Activated CD4-positive, CD25-positive, alpha-beta regulatory T cell (primary cell): ENCODE measurements at places on chromosomes 4 and X.

- DNase-seq, result no peak
Observed at GRCh38 chr4:184722798-184723197, 11.1 kb downstream of the CENPU start.

DNA sequence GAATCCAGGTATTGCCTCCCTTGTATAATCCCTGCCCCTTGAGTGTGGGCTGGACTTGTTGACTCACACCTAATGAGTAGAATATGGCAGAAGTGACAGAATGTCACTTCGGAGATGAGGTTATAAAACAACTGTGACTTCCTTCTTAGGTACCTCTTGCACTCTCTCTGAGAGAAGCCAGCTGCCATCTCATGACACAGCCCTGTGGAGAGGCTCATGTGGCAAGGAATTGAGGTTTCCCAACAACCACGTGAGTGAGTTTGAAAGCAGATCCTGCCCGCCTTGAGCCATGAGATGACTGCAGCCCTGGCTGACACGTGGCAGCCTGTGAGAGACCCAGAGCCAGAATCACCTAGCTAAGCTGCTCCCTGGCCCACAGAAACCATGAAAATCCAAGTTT lies 13.5 kb downstream of the ASB11 start:
- DNase-seq, result no peak

- no peak for DNase-seq
Observed at GRCh38 chr4:30875658-30876269, 155.6 kb downstream of the PCDH7 start.

DNA sequence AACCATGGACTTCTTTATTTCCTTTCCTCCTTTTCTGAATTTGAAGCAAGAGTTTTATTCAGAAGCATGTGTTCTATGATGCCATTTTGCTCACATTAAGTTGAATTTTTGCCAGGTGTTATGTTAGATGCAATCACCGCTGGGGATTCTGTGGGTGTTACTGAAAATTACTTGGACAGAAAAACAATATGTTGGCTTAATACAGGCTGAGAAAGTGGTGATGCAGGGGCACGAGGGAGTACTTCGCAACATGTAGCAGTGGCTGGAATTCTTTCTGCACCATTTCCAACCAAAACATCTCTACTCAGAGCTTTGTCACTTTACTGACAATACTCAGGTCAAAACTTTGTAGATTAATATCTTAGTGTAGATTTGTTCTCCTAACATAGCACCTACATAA lies 109.2 kb upstream of the PCDH18 start:
- DNase-seq, result no peak

DNA sequence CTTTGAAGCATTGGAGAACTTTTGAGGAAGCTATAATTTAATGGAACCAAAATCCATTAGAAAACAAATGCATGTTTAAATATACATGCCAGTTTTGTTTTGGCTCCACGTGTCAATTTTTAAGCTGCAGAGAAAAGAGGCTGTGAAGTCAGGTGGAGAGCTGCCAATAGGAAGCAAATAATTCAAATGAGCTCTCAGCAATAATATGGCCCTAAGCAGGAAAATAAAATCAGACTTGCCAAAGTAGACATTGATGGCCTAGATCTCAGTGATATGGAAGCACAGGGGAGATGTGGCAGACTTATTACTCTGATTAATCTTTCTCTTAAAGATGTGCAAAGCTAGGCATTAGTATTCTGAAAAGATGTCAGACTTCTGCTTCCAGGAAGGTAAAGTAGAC lies 769.8 kb upstream of the NDST4 start:
- no peak for DNase-seq

GRCh38 chr4:71441186-71442169 lies 102.7 kb downstream of the SLC4A4 start:
- DNase-seq, result no peak

- DNase-seq, result no peak
Observed at GRCh38 chr4:10577018-10577417, 107.5 kb downstream of the CLNK start.

DNA sequence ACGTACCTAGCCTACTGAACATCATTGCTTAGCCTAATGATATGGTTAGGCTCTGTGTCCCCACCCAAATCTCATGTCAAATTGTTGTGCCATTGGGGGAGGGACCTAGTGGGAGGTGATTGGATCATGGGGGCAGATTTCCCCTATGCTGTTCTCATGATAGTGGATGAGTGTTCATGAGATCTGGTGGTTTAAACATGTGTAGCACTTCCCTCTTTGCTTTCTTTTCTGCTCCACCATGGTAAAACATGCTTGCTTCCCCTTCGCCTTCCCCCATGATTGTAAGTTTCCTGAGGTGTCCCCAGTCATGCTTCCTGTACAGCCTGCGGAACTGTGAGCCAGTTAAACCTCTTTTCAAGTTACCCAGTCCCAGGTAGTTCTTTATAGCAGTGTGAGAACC lies 102.6 kb downstream of the RAPGEF2 start:
- DNase-seq, result no peak

GRCh38 chr4:88285235-88285653 lies 883 bp upstream of the PPM1K start:
- no peak for DNase-seq

DNA sequence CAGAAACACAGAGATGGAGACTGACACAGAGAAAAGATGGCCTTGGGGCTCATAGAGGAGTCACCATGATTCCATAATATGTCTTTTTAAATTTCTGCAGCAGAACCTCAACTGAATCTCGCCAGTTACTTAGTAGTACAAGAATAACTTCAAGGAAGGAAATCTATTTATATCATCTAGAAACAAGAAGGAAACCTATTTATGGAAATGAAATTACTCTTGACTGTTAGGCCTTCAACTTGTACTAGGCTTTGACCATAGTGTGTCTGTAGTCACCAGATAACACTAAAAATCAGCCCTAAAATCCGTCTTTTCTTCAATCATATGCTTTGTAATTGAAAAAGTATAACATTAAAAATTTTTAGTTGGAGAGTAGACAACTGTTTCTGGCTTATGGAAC lies 740.4 kb downstream of the TRIML1 start:
- no peak for DNase-seq

DNA sequence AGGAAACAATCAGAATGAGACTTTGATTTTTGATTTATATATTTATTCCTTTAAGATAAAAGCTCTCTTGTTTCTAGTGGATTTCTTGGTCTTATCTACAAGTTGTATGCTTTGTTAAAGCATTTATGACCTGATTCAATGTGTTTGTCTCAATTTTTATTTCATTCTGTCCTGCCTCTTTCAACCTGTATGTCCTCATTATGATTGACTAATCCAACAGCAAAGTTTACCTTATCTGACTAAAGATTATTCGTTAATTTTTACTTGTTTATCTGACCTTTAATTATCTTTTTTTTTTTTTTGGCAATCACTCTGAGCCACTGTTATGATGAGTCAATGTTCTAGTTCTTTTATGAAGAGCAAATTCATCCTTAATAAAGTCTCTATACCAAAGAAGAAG lies 54.9 kb downstream of the UGT2A3 start:
- no peak for DNase-seq

DNA sequence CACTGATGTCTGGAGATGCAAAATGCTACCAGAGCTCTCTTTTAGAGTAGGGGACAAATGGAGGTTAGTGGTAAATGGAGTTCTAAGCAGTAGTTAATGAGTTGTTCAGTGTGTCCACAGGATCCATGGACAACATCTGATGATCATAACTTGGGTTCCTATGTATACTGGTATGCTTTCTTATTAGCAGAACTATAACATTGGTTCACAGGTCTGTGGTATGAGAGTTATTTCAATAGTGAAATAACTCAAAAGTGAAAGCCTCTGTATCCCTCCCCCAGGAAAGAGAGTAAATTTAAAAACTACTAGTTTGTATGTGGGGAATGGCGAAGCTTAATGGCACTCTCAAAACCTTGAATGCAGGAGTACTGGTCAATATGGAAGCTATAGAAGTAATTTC lies 363.5 kb upstream of the EMCN start:
- DNase-seq, result no peak
